Caco-2 (cell line): ENCODE measurements at places on chromosomes 3 and 15. TPM values are rescaled to one million over a fixed set of nuclear protein-coding genes. Genes with fewer than 3 reads are reported as not detected.

DNA sequence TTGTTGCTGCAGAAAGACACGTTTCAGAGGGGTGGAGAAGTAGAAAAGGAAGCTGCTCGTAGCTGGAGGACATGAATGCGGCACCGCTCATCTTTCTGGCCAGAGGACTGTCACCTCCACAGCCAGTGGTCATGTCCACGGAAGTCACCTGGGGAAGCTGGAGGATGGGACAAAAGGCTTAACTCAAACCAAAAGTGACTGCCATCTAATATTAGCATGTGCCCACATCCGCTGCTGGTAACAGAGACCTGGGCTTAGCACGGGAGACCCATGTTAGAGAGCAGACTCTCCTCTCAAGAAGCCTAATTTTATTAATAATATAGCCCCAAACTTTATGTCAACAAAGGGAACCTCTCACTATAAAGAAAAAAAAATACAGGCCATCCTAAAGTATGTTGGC, 5.9 kb downstream of the MEX3B start:
- no peaks in the 10 kb centered on the region for H3K36me3 ChIP-seq
- H3K27me3 ChIP-seq, result no peaks in the 10 kb centered on the region
- no peak overlapping the region for H3K4me3 ChIP-seq
- H3K27ac ChIP-seq, result no peak overlapping the region
- H3K4me1 ChIP-seq, result no peaks in the 10 kb centered on the region

GRCh38 chr3:48468329-48468731, 21.8 kb downstream of the ATRIP start:
- H3K4me1 ChIP-seq, result peaks cover 19% of the 10 kb centered on the region
- no peaks in the 10 kb centered on the region for H3K27me3 ChIP-seq
- no peak overlapping the region for H3K4me3 ChIP-seq
- peak overlapping the region; percentile 16 for H3K27ac ChIP-seq
- DNase-seq, result no peak

DNA sequence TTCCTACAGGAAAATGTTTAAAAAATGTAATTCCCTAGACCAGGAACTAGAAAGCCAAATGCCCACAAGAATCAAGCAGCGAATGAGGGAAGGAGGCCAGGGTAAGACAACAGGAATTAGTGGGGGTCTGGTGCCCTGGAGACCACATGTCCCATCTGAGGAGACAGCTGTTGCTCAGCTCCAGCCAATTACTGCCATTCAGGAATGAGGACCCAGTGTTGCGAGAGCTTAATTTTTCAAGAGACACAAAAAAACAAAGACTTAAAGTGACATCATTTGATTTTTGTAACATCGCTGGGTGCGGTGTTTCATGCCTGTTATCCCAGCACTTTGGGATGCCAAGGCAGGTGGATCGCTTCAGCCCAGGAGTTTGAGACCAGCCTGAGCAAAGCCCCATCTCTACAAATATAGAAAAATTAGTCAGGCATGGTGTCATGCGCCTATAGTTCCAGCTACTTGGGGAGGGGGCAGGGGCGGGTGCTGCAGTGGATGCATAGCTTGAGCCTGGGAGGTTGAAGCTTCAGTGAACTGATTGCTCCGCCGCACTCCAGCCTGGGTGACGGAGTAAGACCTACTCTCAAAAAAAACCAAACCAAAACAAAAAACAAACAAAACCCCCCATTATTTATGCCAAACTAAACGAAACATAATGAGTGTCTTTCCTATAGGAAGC, 52.8 kb upstream of the LRIG1 start:
- no peaks in the 10 kb centered on the region for H3K36me3 ChIP-seq
- H3K4me3 ChIP-seq, result no peak overlapping the region
- no peak for DNase-seq
- no peaks in the 10 kb centered on the region for H3K27me3 ChIP-seq
- H3K4me1 ChIP-seq, result no peaks in the 10 kb centered on the region

- no peak for DNase-seq
- no peaks in the 10 kb centered on the region for H3K27me3 ChIP-seq
- no peak overlapping the region for H3K4me3 ChIP-seq
- no peaks in the 10 kb centered on the region for H3K4me1 ChIP-seq
- no peaks in the 10 kb centered on the region for H3K36me3 ChIP-seq
- H3K27ac ChIP-seq, result no peak overlapping the region
Observed at GRCh38 chr15:51669381-51669780, 11.9 kb upstream of the SCG3 start.

DNA sequence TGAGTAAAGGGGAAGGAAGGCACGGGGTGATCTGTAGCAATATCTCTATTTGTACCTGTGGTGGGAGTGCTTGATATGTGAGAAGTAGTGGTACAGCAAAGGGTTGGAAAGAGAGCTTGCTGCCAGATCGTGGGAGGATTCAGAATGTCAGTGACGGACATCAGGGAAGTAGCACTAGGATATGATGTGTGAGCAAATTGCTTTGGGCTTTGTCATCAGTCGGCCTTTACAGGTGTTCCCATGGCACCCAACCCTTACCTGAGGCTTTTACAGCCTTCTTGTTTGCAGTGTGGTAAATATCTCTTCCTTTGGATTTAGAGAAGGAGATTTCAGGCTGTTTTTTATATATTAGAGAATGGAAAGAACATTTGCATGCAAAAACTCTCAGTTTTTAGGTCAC, 29.8 kb downstream of the IL1RAP start:
- no peak overlapping the region for H3K27ac ChIP-seq
- H3K36me3 ChIP-seq, result no peaks in the 10 kb centered on the region
- no peak overlapping the region for H3K4me3 ChIP-seq
- peaks cover 4% of the 10 kb centered on the region; the same call in 1 of the 2 replicates for H3K4me1 ChIP-seq
- no peaks in the 10 kb centered on the region for H3K27me3 ChIP-seq

DNA sequence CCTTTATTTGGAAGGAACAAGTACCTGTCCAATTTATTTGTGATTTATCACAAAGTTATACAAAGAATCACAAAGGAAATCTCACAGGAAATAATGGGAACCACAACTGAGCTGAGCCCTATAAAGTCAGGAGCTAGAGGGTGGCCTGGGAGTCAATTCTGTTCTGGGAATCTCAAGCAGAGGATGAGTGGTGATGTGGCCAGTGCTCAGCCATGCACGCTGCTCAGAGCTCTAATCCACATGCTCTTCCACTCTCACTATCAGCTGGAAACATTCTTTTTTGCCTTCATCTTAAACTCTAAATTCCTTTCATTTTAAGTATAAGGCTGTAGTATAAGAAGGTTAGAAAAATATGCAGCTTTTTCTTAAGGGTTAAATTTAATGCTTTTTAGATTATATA, 36.6 kb downstream of the UACA start:
- H3K27me3 ChIP-seq, result no peaks in the 10 kb centered on the region
- H3K27ac ChIP-seq, result no peak overlapping the region
- no peaks in the 10 kb centered on the region for H3K36me3 ChIP-seq
- H3K4me1 ChIP-seq, result peaks cover 12% of the 10 kb centered on the region; the same call in 1 of the 2 replicates

GRCh38 chr3:100575704-100576103, 33.7 kb upstream of the ADGRG7 start:
- 0 out of 2 replicates have a peak, but pooled peaks cover 4% of the 10 kb centered on the region for H3K4me1 ChIP-seq
- DNase-seq, result no peak
- no peak overlapping the region for H3K27ac ChIP-seq
- no peaks in the 10 kb centered on the region for H3K27me3 ChIP-seq

- H3K27ac ChIP-seq, result no peak overlapping the region
- H3K27me3 ChIP-seq, result no peaks in the 10 kb centered on the region
- H3K36me3 ChIP-seq, result no peaks in the 10 kb centered on the region
- H3K4me3 ChIP-seq, result no peak overlapping the region
Observed at GRCh38 chr3:71689291-71689690, 35.9 kb downstream of the EIF4E3 start.

GRCh38 chr15:97087006-97087741, 756.7 kb downstream of the NR2F2 start:
- H3K4me1 ChIP-seq, result no peaks in the 10 kb centered on the region
- DNase-seq, result no peak
- H3K27ac ChIP-seq, result no peak overlapping the region
- no peak overlapping the region for H3K4me3 ChIP-seq

DNA sequence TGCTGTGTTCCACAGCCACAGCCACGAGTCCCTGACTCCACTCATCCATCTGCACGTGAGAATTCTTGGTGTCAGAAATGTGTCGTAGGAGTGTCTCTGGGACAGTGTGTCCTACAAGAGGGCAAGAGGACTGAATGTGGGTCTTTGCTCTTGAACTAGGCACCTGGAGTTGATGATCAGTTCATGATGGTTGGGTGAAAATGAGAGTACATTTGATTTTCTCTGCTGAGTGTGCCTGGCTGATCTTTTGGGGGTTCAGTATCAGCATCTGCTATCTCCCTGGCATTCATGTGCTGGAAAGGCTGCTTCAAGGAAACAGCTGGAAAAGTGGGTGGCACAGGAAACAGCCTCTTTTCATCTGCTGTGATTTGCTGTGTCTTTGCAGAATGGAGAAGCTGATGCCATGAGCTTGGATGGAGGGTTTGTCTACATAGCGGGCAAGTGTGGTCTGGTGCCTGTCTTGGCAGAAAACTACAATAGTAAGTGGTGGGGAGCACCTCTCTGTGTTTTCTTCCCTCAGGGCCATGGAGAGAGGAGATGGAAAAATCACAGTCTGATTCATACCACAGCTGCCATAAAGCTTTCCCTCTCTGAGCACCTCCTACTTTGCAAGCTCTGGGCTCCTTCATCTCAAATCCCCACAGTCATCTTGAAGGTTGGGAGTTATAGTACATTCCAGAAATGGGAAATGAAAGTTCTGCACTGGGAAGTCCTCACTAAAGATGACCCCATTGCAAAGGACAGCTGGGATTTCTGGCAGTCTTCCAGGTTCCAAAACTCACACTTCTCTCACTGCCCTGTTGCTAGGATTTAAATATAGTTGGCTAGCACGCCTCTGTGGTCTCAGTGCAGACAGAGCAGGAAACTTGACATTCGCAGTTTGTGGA, 17.8 kb downstream of the TF start:
- DNase-seq, result no peak
- no peak overlapping the region for H3K4me3 ChIP-seq
- H3K27ac ChIP-seq, result no peak overlapping the region
- no peaks in the 10 kb centered on the region for H3K36me3 ChIP-seq

DNA sequence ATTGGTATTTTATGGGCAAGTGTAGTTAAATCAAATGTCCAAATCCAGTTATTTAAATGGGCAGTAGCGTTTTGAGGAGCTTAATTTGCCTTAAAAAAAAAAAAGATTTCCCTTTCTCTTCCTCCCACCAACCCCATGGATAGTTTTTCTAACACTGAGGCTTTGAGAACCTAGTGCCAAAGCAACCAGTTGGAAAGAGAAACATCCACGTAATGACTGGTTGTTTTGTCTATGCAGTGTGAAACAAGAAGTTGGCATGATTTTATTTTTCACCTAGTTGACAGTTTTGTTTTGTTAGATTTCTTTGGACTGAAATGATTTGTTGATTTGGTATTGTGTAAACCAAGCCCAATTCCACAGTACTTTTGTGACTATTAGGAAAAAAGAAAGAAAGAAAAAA, 170.0 kb downstream of the SOX2 start:
- H3K4me1 ChIP-seq, result no peaks in the 10 kb centered on the region
- H3K4me3 ChIP-seq, result no peak overlapping the region
- no peaks in the 10 kb centered on the region for H3K27me3 ChIP-seq

- no peak for DNase-seq
- no peak overlapping the region for H3K27ac ChIP-seq
- peak overlapping the region; percentile 40 for H3K4me3 ChIP-seq
- H3K27me3 ChIP-seq, result no peaks in the 10 kb centered on the region
- H3K4me1 ChIP-seq, result peaks cover 45% of the 10 kb centered on the region
- no peaks in the 10 kb centered on the region; the same call in 1 of the 2 replicates for H3K36me3 ChIP-seq
Observed at GRCh38 chr3:49902511-49903345, 945 bp downstream of the MST1R start.

- no peak overlapping the region for H3K4me3 ChIP-seq
- H3K27ac ChIP-seq, result no peak overlapping the region
- H3K27me3 ChIP-seq, result no peaks in the 10 kb centered on the region
- H3K4me1 ChIP-seq, result no peaks in the 10 kb centered on the region
Observed at GRCh38 chr15:72252663-72253299, 19.6 kb downstream of the PARP6 start.

- H3K27me3 ChIP-seq, result no peaks in the 10 kb centered on the region
- peaks cover 1% of the 10 kb centered on the region; the same call in 1 of the 2 replicates for H3K36me3 ChIP-seq
- H3K4me1 ChIP-seq, result 0 out of 2 replicates have a peak, but pooled peaks cover 3% of the 10 kb centered on the region
- no peak overlapping the region for H3K4me3 ChIP-seq
- no peak overlapping the region for H3K27ac ChIP-seq
Observed at GRCh38 chr3:47020311-47020710, 40.8 kb downstream of the NBEAL2 start.

GRCh38 chr3:111072031-111072921, 660 bp downstream of the NECTIN3 start:
- H3K27me3 ChIP-seq, result no peaks in the 10 kb centered on the region
- H3K27ac ChIP-seq, result peak overlapping the region; percentile 77
- H3K4me1 ChIP-seq, result peaks cover 20% of the 10 kb centered on the region

DNA sequence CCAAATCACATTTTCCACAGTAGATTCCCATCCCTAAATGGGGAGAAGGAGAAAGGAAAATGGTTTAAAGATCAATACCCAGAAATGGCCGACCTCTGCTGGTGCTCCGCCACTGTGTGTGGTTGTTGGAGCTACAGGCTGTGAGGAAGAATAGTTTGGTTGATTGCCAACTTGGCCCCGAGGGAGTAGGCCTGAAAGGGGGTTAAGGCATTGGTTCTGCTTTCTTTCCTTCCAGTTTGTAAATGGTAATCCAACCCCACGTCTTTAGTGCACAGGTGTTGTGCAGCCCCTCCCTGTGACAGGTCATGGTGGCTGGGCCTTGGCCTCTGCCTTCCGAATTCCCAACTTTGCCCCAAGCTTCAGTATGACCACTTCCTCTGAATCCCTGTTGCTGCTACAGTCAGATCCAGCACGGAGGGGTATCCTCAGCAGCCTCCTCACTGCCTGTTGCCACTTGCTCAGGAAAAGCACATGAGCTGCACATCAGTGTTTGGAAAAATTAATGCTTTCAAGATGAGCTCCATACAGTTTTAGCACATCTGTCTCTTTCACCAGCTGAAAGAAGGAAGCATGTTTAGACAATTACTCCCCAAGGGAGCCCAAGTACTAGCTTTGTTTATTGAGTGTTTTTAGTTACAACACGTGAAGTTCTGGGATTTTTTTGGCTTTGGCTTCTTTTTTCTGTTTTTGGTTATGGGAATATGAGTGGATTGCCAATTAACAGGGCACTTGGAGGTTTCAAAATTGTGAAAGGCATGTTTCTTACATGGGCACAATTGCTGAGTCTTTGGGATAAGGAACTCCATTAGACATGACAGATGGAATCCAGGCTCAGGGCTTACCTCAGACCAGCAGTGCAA, 92.3 kb upstream of the ROPN1 start:
- H3K4me1 ChIP-seq, result no peaks in the 10 kb centered on the region
- H3K27me3 ChIP-seq, result no peaks in the 10 kb centered on the region
- no peak overlapping the region for H3K27ac ChIP-seq
- no peak overlapping the region for H3K4me3 ChIP-seq
- no peaks in the 10 kb centered on the region for H3K36me3 ChIP-seq

Gene RAMAC
- total RNA-seq, result 31.8 and 33.3 TPM in 2 replicates

Gene UBR1
- 21.9 and 22.3 TPM in 2 replicates for total RNA-seq

Gene GPR15
- not detected in 2 replicates for total RNA-seq

Gene ZNF385D
- total RNA-seq, result not detected in 2 replicates

Gene A4GNT
- not detected in 2 replicates for total RNA-seq

Gene RNU5B-1
- total RNA-seq, result not detected in 2 replicates

Gene SLC7A14
- total RNA-seq, result not detected in 2 replicates

Gene SPTSSB
- total RNA-seq, result 45.9 and 51.6 TPM in 2 replicates

Gene MUSTN1
- total RNA-seq, result 1.8 TPM in 1 of 2 replicates, not detected in the other

Gene COLQ
- 0.26 TPM in 1 of 2 replicates, not detected in the other for total RNA-seq

Gene TMEM158
- total RNA-seq, result 0.70 and 0.82 TPM in 2 replicates

Gene CAMP
- total RNA-seq, result not detected in 2 replicates
